ENCODE measurements at places on chromosomes 3 and 15.

GRCh38 chr3:161559177-161559998, 62.8 kb downstream of the OTOL1 start:
- no peak for DNase-seq

GRCh38 chr15:63044645-63045464, 2.3 kb downstream of the TPM1 start:
- no peak for DNase-seq

DNA sequence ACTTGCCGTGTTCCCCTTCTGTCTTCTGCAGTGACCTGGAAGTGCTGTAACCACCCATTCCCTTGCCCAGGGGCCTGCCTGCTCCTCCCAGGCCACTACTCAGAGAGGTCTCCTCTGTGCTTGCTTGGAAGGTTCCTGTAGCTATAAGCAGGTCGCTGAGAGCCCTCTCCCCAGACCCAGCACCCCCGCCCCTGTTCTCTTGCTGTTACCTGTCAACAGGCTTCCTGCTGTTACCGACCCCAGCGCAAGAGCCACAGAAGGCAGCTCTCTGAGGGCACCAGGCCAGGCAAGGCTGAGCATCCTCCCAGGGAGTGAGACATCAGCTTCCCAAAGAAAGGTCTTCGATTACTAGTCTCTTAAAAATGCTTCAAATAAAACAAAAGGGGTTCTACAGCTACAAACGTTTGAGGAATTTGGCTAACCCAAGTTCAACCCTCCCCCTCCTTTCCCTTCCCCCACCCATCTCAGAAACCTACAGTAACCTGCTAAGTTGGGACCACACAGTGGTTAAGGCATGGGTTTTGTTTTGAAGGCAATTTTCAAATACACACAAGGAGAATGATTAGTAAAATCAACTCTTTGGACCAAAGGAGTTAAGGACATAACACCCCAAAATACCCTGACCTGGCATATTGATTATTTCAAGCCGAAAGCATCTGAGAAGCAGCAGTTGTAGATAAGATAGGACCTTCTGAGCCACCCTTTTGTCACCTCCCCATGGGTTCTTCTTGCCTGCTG, 74.9 kb upstream of the MFGE8 start:
- DNase-seq: no peak

DNA sequence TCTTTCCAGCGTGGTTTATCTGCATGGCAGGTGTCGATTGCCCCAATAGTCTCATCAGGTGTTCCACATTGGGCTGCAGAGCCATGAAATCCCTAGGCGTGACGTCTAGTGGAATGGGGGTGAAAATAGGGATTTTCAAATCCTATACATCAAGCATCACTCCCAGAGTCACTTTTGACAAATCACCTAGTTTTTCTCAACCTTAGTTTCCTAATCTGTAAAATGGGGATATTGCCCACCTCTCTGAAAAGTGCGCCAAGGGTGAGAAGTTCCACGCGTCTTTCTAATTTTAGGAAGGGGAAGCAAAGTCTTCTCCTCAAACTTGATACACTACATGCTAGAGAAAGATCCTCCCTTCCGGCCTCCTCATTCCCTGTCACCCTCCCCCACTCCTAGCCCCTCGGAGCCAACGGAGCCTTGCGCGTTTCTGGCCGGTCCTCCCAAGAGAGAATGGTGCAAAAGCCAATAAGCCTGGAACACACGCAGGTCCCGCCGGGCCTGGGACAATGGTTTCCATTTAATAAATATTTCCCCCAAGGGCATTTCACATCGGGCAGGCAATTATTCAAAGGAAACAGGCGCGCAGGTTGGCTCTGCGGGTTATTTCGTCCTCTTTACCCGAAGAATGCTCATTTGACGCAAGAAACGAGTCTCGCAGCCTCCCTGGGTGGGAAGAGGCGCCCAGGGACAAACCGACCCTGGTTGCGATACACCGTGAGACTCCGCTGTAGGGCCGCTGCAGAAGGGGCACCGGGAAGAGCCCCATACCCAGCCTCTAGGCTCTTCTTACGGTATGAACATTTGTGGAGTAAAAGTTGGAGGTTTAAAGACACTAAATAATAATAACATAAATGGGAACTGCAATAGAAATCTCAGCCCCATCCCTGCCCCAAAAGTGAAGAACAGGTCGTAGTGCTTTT, 1.2 kb upstream of the SOX14 start:
- DNase-seq: no peak

DNA sequence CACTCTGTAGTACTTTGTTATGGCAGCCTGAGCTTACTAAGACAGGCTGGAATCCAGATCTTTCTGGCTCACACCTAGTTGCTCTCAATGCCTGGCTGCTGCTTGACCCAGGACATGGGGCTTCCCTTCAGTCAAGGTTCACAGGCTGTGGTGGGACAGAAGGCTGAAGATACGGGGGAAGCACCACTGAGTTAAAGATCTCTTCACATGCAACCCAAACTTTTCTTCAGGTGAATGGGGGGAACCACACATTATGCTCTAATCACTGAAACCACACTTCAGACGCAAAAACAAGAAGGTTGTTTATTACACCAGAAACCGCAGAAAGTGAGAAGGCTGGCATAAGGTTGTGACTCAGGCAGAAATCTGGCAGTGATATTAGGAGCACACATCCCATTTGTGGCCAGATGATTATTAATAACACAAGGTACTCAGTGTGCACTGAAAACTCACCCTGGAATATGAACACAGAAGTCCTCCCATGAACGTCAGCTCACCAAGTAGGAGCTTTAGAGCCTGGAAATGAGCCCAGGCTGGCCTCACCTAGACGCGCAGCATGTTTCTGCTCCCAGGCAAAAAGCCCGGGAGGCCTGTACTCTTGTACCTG, 230.5 kb upstream of the CHRNA7 start:
- DNase-seq: no peak

- DNase-seq: no peak
These were observed 391.4 kb downstream of the KCNH8 start for GRCh38 chr3:19539518-19540392.

DNA sequence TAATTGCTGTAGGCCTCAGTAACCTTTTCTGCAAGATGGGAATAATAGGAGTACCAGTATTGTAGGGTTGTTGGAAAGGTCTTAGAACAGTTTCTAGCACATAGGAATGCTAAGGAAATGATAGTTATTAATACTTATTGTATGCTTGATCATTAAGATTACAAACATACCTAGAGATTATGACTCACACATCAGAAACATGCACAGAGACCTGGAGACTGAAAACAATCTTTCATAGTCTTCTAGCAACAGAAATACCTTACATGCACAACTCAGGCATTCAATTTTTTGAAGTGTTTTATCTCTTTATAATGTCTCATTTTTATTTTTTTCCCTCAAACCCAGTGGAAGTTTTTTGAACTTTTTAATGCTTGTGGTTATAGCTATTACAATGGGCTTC, 104.4 kb upstream of the ZBTB20 start:
- DNase-seq: no peak

GRCh38 chr15:33236841-33237509, 42.5 kb upstream of the FMN1 start:
- no peak for DNase-seq

DNA sequence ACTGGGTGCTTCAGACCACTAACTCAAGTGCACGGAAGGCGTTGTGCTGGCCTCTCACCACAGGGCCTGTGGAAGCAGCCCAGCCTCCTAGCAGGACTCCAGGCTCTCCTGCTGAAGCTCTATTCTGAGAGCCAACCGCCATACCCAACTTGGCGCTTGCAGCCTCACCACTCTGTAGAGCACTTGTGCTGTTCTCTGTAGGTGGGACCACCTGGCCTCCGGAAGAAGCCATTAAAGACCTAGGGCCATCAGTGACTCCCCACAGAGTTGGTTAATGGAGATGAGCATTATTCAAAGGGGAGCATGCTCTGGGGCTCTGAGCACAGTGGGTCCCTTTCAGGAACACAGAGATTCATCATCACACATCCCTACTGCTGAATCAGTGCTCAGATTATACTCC, 50.9 kb downstream of the C3orf85 start:
- DNase-seq: no peak

DNA sequence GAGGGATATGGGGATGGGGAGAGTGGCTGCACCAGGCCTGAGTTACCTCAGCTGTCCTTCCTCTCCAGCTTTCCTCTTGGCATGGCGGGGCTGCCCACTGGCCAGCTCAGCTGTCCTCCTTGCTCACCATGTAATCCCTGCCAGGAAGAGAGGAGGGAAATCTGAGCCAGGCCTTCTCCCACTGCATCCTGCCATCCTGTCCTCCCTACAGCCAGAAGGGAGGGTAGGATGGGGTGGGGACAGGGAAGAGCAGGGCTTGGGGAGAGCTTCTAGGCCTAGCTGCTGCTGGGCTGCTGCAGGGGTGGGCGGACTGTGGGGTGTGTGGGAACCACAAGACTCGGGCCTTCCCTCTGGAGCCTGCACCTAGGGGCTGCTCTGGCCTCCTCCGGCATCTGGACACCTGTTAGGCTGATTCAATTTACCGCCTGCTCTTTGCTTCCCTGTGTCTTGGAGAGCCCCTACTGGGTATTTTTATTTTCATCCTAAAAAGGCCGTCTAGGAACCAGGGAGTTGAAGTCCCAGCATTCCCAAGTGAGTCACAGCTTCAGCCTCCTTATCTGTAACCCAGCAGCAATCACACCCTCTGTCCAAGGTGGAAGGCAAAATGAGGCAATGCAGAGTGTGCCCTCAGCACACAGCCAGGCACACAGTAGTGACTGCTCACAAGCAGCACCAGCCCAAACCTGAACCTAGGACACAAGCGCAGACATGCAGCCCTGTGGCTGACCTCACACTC, 13.1 kb upstream of the KY start:
- no peak for DNase-seq

DNA sequence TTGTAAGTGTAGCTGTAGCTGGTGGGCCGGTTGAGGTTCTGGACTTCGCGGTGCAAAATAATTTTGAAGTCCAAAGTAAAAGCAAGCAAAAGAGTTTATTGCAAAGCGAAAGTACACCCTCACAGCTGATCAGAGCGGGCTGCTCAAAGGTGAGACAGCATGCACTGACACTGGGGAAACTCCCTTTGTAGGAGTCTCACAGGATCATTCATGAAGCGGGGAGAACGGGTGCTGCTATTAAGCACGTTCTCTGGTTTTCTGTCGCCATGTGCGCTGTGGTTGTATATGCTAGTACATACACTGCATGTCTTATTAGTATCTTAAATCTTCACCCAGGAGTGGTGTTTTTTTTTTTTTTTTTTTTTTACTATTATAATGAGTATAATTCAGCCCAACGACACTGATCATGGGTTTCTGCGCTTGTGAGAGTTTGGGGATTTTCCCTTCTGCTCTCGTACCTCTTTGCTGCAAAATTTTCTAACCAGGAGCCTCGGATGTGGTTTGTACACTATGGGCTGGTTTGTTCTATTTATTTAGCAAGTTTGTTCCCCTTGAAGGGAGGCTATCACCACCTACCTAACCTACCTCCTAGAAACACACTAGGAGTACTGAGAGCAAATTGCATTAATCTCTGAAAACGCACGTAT, 1.4 kb upstream of the AP4E1 start:
- DNase-seq: no peak

DNA sequence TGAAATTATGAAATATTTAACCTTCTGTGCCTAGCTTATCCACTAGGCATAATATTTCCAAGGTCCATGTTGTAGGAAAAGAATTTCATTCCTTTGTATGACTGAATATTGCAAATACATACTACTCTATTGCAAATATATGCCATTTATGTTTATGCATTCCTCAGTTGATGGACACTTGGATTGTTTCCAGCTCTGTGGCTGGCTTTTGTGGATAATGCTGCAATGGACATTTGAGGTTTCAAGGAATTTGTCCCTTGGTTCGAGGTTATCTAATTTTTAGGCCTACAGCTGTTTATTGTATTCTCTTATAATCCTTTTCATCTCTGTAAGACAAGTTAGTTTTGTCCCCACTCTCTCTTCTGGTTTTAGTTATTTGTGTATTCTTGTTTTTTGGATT, 7.7 kb upstream of the AADACL2 start:
- DNase-seq: no peak

- no peak for DNase-seq
These were observed 125.0 kb upstream of the SMAD3 start for GRCh38 chr15:66940368-66940767.

DNA sequence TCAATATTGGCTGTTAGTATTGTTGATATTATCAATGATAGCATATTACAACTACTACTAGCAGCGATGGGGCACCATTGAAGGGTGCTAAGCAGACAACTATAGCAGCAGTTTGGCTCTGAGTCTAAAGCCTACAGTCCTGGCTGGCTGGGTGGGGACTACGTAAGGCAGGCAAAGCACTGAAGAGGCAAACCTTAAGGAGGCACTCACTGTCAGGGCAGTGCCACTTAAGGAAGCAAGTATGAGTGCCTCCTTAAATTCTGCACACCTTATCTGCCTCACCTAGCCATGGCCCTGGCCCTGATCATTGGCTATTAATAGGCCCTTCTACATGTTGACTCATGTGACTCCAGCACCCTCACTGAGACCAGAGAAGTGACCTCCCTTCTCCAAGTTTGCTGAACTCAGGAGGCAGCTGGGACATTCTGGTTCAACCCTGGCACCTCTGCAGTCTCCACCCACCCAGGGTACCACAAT, 20.6 kb downstream of the CDCP1 start:
- DNase-seq: no peak

DNA sequence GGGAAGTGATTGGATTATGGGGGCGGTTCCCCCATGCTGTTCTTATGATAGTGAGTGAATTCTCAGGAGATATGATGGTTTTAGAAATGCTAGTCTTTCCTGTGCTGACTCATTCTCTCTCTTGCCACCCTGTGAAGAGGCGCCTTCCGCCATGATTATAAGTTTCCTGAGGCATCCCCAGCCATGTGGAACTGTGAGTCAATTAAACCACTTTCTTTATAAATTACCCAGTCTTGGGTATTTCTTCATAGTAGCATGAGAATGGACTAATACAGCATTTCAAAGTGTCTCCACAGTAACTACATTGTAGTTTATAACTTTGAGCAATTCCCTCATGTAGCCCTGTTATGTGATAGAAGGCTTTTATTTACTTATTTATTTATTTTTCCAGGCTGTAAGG, 128.8 kb upstream of the CHRNA7 start:
- DNase-seq: no peak

DNA sequence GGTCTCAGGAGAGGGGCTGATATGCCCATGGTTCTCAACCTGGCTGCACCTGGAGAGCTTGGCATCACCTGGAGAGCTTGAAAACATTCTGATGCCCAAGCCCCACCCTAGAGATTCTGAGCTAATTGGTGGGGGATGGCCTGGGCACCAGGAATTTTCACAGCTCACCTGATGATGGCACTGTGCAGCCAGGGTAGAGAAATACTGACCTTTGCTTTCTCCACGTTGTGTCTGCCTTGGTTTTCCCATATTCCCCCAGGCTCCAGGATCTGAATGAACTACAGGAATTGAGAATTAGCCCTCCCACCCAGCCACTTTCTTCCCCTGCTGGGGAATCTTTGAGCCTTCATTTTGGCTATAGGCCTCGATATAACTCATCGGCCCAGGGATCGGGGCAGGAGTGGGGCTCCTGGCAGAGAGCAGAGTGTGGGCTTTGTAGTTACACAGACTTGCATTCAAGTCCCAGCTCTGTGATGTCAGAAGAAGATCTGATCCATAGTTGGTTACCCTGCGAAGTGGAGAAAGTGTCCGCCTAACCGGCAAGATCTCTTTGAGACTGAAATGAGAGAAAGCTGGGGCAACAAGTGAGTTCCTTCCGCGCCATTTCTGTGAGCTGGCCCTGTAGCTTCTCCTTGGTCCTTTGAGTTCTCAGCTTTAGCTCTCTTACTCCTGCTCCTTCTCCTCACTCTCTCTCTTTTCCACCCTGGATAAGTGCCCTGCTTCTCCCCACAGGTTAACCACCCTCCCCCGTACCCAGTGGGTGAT, 33.1 kb upstream of the UBE2Q2 start:
- no peak for DNase-seq

- no peak for DNase-seq
These were observed 20.4 kb downstream of the ABI3BP start for GRCh38 chr3:100972867-100973266.

- no peak for DNase-seq
These were observed 46.5 kb downstream of the RASGRP1 start for GRCh38 chr15:38518084-38518483.
